ENCODE measurements at places on chromosomes 2 and 18.
A peak's percentile ranks its signal among the peaks of the same experiment; 100 is the strongest.

- DNase-seq, result peak; percentile 75
Observed at GRCh38 chr18:11154368-11154989, 5.1 kb upstream of the PIEZO2 start.

GRCh38 chr2:199602271-199602895, 144.6 kb upstream of the SATB2 start:
- peak; percentile 10 for DNase-seq

DNA sequence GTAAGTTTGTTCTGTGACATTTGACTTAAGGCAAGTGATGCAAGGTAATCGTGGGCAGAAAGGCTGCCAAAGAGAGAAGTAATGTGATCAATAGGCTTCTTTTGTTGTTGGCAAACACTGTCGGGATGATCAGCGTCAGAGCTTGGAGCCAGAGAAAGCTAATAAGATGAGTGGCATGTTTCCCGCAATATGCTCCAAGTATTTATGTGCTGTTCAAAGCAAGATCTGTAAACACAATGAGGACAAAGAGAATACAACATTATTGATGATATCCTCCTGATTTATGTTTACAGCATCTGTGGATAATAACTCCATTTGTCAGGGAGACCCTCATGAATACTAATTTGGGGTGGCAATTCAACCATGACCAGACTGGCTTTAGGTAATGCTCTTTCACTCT, 603.3 kb downstream of the TDRD15 start:
- DNase-seq, result no peak

DNA sequence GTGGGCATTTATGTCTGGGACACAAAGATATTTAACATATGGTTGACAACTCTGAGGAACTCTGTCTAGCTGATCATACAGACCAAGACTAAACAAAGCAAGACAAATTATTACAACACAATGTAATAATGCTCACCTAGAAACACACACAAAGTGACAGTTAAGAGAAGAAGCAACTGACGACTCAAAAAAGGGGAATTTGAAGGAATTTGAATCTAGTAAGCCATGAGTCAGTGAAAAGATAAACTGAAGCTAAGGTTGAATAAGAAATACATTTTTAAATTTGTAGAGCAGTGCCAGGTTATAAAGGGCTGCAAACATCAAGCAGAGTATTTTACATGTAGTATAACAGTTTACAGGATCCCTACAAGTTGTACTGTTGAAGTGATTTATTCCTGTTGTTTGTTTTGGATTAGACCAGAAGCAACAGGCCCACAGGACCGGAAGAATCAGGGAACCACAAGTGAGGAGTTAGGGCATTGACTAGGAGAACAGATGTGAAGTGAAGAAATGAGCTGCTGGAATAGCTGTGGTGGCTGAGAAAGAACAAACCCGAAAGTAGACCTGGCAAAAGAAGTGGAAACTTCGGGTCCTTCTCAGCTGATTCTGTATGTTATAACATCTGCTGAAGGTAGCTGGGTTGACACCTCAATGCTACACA, 35.6 kb downstream of the IFIH1 start:
- no peak for DNase-seq

DNA sequence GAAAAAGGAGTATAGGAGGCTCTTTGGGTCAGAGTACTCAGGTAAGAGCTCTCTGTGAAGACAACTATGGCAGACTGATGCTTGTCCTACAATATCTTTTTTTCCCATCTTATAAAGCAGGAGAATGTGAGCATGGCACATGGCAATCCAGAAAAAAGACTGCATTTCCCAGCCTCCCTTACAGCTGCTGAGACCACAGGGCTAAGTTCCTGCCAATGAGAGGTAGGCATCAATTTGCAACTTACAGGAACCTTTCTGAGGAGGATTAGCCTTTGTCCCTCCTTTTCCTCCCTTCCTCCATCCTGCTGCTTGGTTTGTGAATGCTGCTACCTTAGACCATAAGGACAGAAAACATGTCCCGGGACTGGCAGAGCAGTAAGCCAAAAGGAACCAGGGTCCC, 37.8 kb upstream of the ST8SIA5 start:
- DNase-seq, result no peak

DNA sequence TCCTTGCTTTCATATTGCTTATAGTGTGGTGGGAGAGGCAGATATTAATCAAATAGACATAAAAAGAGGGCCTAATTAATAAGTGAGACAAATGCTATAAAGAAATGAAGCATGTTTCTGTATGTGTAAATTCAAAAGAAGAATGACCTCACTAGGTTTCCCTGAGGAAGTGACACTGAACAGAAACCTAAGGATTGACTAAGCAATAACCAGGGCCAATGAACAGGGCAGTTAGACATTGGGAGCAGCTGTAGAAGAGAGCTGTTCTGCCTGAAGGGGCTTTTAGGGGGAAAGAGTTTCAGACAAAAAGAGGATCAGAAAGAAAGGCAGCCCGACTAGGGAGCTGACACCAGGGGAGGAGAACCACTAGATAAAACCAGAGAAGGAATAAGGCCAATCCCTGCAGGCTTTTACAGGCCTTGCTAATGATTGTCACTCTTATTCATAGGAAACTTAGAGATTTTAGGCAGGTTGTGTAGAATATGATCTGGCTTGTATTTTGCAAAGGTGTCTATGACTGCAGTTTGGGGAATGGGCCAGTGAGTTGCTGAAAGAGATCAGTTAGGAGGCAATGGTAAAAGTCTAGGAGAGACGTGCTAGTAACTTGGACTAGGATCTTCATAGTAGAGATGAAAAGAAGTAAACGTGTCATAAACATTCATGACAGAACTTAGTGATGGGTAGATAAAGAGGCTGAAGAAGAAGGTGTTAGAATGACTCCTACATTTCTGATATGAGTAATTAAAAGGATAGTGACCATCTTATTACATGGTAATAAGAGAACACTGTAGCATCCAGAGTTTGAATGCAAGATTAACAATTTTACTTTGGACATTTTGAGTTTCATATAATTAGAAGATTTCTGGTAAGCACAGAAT, 26.8 kb upstream of the NABP1 start:
- no peak for DNase-seq

DNA sequence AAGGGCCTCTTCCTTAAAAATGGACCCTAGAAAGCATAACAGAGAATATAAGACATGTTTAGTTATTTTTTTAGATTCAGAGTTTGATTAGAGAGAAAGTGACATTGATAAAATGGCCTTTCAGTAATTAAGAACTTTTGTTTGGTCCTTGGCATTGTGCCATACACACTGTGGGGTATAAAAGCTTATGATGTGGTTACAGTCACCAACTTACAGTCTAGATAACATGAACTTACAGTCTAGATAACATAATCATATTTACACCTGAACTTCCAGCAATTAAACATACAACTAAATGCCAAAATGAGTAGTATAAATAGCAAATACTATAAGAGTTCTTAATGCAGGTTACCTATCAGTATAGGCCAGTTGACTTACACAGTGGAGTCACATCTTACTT, 25.6 kb upstream of the EFEMP1 start:
- no peak for DNase-seq

- DNase-seq, result no peak
Observed at GRCh38 chr2:195694553-195694952, 37.5 kb downstream of the SLC39A10 start.

GRCh38 chr2:144490857-144491256, 29.1 kb downstream of the ZEB2 start:
- DNase-seq, result no peak

GRCh38 chr2:113980946-113981345, 91.1 kb downstream of the ACTR3 start:
- peak; percentile 79 for DNase-seq

- no peak for DNase-seq
Observed at GRCh38 chr2:181818840-181819239, 72.7 kb upstream of the ITPRID2 start.

GRCh38 chr2:124604940-124605339, 579.9 kb downstream of the CNTNAP5 start:
- no peak for DNase-seq

DNA sequence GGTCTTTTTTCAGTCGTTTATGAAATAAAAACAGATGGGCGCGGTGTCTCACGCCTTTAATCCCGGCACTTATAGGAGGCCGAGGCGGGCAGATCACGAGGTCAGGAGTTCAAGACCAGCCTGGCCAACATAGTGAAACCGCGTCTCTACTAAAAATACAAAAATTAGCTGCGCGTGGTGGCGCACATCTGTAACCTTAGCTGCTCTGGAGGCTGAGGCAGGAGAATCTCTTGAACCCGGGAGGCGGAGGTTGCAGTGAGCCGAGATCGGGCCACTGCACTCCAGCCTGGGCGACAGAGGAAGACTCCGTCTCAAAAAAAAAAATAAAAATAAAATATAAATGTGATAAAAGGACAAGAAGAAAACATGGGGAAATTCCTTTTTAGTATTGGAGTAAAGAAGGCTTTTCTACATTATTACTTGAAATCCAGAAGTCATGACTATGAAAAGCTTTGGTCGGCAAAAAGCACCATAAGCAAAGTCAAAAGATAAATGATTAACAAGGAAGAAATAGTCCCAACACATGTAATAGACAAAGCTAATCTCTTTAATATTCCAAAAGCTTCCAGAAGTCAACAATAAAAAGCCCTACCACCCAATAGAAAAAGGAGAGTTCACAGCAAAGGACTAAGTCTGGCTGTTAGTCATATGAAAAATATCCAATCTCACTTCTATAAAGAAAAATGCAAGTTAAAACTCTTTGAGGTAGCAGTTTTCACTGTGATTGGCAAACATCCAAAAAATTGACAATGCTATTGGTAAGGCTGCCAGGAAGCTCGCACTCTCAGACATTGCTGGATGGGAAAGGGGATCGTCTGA, 1.4 kb upstream of the FAM168B start:
- no peak for DNase-seq

GRCh38 chr18:524466-524865, 24.0 kb upstream of the COLEC12 start:
- peak; percentile 59 for DNase-seq

- DNase-seq, result peak; percentile 89
Observed at GRCh38 chr2:202317080-202317857, 51.7 kb downstream of the NOP58 start.

DNA sequence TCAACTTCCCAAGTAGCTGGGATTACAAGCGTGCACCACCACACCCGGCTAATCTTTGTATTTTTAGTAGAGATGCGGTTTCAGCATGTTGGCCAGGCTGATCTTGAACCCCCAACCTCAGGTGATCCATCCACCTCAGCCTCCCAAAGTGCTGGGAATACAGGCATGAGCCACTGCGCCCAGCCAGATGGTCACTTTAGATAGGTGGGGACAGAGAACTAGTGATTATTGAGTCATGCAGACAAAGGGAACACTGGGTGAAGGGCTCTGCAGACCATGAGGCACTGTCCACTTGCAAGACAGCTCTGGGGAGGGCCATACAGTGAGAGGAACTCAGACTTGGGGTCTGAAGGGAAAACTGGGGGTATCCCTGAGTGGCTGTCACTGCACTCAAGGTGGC, 58.4 kb upstream of the POMC start:
- DNase-seq, result no peak

- DNase-seq, result no peak
Observed at GRCh38 chr2:213185147-213185822, 33.9 kb upstream of the IKZF2 start.

DNA sequence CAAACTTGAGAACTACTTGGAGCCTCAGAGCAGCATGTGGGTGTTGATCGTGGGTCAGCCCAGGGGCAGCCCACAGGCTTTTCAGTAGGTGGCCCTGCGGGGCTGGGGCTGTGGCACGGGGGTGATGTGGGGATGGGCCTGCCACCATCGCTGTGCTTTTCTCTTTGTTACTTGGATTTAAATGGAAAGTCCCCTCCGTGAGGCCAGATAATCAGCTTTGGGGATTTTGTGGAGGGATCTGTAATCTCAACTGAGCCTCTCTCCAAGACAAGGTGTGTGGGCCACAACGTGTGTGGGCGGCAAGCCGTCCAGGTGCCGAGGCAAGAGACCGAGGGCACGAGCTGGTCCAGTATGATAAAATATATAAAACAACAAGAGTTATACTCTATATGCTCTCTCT, 16.7 kb downstream of the COLEC11 start:
- no peak for DNase-seq

- DNase-seq, result no peak
Observed at GRCh38 chr2:34288016-34288415, 688.9 kb upstream of the FAM98A start.

DNA sequence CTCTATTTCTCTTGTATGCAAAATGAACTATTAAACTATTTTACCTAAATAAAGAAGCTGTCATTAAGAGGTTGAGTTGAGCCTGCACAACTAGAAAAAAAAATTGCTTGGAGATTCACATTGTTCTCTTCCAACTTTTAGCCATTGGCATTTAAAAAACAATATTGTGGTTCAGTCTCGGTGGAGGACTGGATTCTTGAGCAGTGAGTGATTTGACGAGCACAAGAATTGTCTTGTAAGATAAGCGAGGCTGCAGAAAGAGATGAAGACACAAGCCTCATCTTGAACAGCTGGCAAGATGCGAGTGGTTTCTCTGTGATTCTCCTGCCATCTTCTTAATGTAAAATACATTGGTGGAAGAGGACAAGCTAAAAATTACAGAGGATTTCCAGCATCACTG, 67.0 kb downstream of the GALR1 start:
- DNase-seq, result peak; percentile 50

GRCh38 chr18:48265328-48265727, 143.9 kb downstream of the ZBTB7C start:
- DNase-seq, result no peak

DNA sequence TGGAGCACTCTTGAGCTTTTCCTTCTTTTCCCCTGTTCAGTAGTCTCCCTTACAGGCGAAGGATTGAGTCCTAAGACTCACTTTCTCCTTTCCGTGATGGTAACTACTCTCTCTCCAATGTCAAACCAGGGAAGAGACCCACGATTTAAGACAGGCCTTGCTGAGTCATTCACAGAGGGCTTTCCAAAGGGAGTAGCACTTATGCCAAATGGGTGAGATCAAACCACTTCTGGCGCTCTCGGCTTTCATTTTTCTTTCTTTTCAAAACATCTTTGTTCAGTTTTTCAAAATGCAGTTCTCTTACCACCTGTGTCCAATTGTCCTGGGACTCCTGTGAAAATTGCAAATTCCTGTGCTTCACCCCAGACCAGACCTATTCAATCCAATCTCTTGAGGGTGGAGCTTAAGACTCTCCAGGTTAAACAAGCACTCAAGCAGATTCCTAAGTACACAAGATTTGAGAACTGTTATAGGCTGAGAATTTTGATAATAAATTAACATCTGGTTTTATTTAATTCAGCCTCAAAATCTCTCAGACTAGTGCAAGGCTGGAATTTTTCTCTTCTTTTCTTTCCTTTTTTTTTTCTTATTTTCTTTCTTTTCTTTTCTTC, 14.4 kb upstream of the MRPL19 start:
- peak; percentile 43 for DNase-seq

GRCh38 chr18:77025123-77025522, 107.5 kb downstream of the MBP start:
- DNase-seq, result no peak

DNA sequence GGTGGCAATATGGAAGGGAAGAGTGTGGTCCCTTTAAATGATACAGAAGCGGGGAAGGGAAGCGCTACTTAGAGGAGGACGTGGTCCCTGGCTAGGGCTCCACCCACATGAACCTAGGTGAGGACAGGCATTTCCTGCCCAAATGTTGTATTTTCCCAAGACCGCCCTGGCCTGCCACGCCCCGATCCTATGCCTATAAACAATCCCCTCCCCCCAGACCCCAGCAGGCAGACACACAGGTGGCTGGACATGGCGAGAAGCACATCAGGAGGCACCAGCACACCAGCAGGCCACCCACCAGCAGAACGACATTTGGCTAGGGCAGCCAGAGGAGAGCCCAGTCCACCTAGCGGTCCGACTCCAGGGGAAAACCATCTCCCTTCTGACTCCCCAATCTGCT, 47.2 kb downstream of the METTL8 start:
- no peak for DNase-seq

Measured in fibroblast of skin of scalp (primary cell).